Urothelium cell line (cell line): ENCODE measurements at places on chromosomes 3 and 15.

DNA sequence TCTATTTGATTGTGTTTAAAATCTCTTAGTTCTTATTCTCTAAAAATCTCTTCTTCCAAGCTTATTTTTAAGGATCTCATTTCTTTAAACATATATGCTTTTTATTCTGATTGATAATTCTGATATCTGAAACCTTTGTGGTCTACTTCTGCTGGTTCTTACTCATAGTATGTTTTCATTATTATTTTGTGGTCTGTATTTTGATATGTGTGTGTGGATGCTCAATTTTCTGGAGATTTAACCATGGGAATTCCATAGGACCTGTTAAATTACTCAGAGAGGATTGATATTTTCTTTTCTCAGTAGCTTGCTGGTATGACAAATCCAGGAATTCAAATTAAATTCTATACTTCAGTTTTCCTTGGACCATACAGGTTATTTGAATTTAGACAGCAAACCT, 14.7 kb upstream of the HHLA2 start:
- DNase-seq = no peak

- DNase-seq = no peak
These were observed 334.3 kb downstream of the UNC13C start for GRCh38 chr15:54312528-54312927.

GRCh38 chr15:97087006-97087741, 756.7 kb downstream of the NR2F2 start:
- peak; percentile 43 for DNase-seq

GRCh38 chr3:170697908-170698307, 112.0 kb upstream of the SLC7A14 start:
- no peak for DNase-seq

DNA sequence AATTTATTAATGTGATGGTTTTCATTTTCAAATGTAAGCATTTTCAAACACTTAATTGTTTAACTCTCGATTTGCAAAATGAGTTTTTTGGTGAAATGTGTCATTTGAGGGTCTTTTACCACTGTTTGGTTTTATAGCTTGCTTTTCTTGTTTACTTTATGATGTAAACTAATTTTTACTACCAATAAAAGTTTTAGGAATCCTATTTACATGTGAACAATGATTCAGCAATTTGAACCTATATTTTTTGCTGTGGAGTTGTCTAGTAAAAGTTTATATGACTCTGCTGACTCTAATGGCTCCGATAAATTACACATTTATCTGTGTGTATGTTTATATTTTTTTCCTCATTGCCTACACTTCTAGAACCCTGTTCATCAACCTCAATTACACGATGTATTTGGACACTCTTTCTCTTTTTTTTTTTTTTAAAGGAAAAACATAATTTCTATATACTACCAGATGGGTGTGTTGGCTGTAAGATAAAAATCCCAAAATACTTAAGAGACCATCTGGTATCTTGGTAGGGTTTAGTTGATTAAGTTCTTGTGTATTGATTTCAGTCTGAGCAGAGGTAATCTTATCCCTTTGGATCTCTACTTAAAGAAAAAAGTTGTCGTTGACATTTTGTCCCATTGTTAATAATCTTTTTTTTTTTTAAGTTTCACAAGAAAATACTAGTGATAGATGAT, 89.5 kb downstream of the PTPRG start:
- no peak for DNase-seq

- DNase-seq = no peak
These were observed 70.9 kb downstream of the FNDC3B start for GRCh38 chr3:172110127-172110779.

- DNase-seq = no peak
These were observed 205.5 kb upstream of the TGFBR2 start for GRCh38 chr3:30400926-30401325.

GRCh38 chr3:41932464-41932863, 29.4 kb downstream of the ULK4 start:
- DNase-seq = no peak

GRCh38 chr3:77506384-77506783, 466.5 kb downstream of the ROBO2 start:
- DNase-seq = no peak

- peak; percentile 44 for DNase-seq
These were observed 255.0 kb upstream of the ROPN1 start for GRCh38 chr3:124246949-124247348.

DNA sequence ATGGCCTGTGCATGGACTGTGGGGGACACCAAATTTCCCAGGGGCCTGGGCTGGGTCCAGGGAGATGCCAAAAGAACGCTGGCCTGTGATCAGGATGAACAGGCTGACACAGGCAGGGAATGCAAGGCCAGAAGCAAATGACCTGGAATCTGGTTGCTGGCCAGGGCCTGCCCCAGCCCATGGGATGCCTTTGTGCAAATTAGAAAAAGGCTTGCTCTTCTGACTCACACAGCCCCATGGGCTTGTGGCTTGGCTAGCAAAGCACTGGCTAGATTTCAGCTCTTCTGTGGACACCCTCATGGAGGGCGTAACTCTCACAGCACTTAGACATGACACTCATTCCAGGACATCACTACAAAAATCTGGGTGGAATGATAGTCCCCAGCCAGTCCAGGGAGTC, 356.0 kb downstream of the SHQ1 start:
- peak; percentile 81 for DNase-seq

- peak; percentile 80 for DNase-seq
These were observed 392.7 kb upstream of the TBL1XR1 start for GRCh38 chr3:177589911-177590381.
